ENCODE measurements at places on chromosomes 12 and 14. TPM values are rescaled to one million over a fixed set of nuclear protein-coding genes. Genes with fewer than 3 reads are reported as not detected.

GRCh38 chr14:53529519-53529918 lies 376.4 kb upstream of the DDHD1 start:
- DNase-seq = no peak

- DNase-seq = no peak
Measured at GRCh38 chr12:51874000-51874399, 13.9 kb upstream of the ANKRD33 start.

DNA sequence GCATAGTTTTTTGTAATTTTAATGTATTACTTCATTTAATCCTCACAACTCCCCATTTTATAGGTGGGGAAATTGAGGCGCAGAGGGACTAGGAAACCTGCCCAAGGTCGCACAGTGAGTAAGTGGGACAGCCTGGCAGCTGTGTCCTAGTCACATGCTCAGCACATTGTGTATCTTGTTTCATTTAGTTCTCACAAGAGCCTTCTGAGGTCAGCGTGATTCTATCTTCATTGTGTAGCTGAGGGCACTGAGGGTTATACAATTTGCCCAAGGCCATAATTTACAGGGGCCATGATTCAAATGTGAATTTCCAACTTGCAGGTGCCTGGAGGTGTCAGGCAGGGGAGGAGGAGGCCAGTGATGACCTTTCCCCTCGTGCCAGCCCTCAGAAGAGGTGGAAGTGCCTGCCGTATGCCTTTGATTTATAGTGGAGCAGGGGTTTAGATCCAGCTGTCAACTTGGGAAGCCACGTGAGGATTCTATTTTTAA lies 30.3 kb upstream of the SMOC1 start:
- DNase-seq = no peak

DNA sequence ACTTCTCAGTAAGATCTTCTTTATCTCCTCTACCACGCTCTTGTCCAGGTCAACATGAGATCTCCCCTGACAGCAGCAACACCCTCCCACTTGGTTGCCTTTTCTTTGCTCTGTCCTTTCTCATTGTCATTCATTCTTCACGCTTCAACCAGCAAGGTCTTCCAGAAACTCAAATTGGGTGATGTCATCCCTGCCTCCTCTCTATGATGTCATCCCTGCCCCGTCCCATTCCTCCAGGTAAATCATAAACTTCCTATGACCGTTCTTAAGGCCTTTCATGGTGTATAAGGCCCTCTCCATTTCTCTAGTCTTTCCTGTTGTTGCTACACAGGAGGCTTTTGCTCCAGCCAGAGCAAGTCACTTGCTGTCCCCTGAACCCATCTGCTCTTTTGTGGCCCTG lies 17.7 kb upstream of the TUNAR start:
- no peak for DNase-seq

DNA sequence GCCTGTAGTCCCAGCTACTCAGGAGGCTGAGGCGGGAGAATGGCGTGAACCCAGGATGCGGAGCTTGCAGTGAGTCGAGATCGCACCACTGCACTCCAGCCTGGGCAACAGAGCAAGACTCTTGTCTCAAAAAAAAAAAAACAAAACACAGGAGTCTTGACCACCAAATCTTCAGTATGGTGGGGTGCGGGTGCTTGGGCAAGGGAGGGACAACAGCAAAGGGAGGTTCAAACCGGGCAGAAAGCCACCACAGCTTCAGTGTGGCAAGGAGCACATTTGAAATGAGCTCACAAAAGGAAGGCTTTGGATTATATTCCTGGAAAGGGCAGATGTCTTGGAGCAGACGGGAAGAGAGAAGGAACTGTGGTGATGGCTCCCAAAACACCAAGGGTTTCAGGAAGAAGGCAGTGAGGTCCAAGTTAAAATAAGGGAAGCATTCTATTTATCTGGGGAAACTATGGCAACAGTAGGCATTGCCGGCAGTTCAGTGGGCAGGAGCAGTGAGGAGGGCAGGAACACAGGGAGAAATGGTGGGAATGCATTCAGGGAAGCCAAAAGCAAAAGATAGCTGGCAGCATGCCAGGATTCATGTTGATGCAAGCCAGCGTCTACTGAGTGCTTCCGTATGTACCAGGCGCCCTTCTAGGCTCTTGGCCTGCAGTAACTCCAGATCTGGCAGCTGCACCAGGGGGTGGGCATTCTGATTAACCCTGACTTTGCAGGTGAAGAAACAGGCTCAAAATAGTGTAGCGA lies 51.0 kb upstream of the SRSF5 start:
- DNase-seq = peak; percentile 77

Gene TSPAN8
- 11.2 TPM for total RNA-seq

Gene LIN7A
- total RNA-seq = 18.9 TPM

DNA sequence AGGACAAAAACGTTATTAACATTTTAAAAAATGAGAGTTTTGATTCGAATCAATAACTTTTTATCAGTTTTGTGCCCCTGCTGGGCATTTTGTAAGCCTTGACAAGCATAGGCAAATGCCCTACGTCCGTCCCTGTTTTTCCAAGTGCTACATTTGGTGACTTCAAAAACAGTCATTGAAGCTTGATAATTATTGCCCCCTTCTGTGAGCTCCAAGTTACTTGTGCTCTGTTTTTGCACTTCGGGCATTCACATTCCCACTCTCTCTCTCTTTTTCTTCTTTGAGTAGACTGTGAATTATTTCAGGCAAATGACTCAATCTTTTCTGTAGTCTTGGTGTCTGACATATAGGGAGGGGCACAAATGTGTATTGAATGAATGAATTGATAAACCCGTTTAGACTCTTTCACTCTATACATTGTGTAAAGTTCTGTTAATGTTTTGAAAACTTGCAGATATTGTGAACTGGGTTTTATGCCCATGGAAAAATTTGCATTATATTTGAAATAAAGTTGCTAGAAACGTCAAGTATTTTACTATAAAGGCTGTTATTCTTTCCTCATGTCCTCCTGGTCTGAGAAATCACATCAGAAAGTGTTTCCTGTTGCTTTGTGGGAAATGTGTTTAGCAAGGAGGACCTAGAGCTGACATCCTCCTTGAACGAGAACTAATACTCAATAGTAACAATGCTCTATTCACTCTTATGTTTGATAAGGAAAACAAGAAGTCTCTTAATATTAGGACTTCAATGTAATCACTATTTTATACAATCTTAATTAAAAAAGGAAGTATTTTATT lies 1.4 kb downstream of the APAF1 start:
- no peak for DNase-seq

Gene PAPOLA
- total RNA-seq = 153 TPM

DNA sequence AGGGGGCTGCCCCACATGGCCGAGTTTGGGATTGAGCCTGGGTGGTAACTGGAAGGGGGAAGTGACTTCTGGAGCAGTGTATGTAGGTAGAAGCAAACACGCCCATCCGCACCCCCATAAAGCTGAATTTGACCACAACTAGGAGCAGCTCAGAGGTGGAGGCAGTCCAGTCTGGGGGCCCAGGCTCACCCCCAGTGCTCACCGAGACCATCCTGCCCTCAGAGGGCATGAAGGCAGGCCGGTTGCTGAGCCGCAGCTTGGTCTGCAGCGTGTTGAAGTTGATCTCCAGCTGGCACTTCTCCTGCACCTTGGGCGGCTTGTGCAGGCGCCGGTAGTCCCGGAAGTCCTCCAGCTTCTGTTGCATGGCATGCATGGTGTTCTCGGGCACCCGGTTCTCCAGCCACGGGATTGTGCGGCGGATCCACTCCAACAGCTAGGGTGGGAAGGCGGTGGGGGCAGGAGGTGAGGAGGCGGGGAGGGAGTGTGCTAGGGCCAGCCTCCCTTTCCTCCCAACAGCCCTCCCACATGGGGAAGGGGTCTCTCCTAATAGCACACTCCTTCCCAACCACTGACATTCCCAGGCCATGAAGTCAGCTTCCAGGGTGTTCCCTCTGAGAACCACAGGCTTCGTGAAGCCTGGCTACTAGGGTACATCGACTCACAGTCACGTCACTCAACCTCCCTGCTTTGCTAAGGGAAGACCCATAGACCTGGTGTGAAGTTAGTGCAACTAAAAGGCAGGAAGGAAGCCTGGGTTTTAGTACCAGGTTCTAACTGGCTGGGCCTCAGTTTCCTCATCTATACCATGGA lies 87.0 kb downstream of the ACTN1 start:
- DNase-seq = peak; percentile 41

DNA sequence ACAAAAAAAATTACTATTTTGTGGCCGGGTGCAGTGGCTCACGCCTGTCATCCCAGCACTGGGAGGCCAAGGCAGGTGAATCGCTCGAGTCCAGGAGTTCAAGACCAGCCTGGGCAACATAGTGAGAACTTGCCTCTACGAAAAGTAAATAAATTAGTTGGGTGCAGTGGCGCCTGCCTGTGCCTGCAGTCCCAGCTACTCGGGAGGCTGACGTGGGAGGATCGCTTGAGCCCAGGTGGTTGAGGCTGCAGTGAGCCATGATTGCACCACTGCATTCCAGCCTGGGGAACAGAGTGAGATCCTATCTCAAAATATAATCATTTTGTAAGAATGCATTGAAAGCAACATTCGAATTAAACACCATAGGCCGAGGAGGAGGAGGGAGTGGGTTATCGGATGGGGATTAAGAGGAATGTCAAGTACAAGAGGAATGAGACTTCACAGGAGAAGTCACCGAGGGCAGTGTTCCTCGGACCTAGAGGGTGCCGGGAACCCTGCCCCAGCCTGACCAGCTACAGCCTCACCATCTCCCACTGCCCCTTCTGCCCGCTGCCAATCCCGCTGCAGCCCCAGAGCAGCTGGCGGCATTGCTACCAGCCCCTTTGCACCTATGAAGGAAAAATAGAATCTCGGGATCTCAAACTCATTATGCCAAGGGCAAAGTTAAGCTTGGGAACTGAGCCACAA lies 32.6 kb upstream of the AACS start:
- DNase-seq = peak; percentile 26

- DNase-seq = no peak
Measured at GRCh38 chr12:111434680-111435338, 29.1 kb downstream of the SH2B3 start.

Gene TAS2R46
- total RNA-seq = 1.3 TPM

DNA sequence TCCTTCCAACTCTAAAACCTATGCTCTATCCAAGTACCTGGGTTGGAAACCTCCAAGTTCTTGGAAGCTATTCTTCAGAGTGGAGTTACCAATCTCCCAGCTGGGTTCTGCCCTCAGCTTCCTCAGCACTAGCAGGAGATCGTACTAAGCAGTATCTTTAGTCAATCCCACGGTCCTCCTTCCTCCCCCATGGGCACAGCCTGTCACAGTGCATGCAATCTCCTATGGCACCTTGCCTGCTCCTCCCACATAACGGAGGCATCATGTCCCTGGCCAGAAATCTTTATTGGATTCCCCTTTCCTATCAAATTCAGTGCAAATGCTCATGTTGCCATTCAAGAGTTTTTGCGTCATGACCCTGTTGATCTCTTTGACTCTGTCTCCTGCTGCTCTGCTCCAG lies 5.4 kb upstream of the LPAR5 start:
- DNase-seq = no peak

Gene ZC2HC1C
- total RNA-seq = 4.5 TPM

Gene PZP
- 0.67 TPM for total RNA-seq

Gene KERA
- total RNA-seq = not detected

Gene RBP5
- 7.1 TPM for total RNA-seq

GRCh38 chr12:115998119-115998633 lies 279.3 kb downstream of the MED13L start:
- no peak for DNase-seq

- no peak for DNase-seq
Measured at GRCh38 chr14:53149668-53150316, 3.3 kb downstream of the DDHD1 start.

Gene EFS
- total RNA-seq = 10.4 TPM

Gene CLEC4C
- not detected for total RNA-seq

- no peak for DNase-seq
Measured at GRCh38 chr12:3179731-3180130, 102.6 kb downstream of the TSPAN9 start.

GRCh38 chr12:58378028-58378427 lies 436.7 kb downstream of the ATP23 start:
- no peak for DNase-seq

DNA sequence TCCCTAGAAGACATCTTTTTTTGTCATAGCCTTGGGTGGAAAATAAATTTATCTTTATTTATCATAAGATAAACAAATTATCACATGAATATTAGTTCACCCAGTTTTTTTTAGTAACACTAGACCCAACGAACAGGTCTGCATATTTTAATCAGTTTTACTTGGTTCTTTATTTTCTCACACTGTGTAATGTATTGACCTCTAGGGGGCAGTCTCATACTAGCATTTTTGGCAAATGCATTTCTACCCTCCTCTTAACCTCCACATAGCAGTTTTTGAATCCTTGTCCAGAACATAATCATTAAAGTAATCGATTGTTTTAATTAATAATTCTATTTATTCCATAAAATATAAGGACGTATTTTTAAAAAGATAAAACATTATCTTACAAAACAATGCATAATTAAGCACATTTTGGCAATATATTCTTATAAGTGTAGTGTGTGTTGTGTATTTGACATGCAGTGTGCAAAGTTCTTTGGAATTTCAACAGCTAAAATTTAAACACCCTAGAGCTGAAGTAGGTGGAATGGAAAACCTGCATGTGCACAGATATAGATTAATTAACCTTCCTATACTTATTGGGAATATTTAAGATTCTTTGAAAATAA lies 31.6 kb upstream of the PTPRQ start:
- no peak for DNase-seq

Gene SERPINA5
- total RNA-seq = 0.41 TPM

- DNase-seq = no peak
Measured at GRCh38 chr12:75478116-75478794, 2.3 kb upstream of the GLIPR1 start.

All from upper lobe of right lung (tissue), 1 donor.